ENCODE measurements at places on chromosomes 13 and 19.

DNA sequence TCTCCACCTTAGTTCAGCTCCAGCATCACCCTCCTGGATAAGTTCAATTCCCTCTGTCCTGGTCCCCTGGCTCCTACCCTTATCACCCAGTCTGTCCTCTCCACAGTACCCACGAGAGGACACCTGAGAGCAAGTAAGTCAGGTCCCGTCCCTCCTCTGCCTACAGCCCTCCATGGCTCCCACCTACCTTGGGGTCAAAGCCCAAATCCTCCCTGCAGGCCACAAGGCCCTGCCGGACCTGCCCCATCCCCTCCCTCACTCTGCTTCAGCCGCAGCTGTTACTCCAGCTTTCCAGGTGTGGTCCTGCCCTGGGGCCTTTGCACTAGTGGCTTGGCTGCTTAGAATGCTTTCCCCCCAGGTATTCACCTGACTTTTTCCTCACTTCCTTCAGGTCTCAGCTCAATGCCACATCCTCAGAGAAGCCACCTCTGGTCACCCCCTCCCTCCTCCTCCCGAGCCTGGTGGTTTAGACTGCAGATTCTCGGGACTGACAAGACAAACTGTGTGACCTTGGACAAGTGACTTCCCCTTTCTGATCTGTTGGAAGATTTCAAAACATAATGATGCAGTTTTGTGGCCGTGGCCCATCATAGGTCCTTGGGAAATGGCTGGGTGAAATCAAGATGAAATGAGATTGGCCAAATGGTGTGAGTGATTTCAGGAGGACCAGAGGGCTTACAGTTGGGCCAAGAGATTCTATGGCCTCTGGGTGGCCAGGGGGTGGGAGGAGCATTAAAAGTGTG lies 3.6 kb downstream of the TUBB4A start:
- no peak for DNase-seq

GRCh38 chr19:19628501-19629134 lies 598 bp upstream of the LPAR2 start:
- no peak for DNase-seq

GRCh38 chr19:5222178-5222577 lies 118.4 kb downstream of the PTPRS start:
- no peak for DNase-seq

DNA sequence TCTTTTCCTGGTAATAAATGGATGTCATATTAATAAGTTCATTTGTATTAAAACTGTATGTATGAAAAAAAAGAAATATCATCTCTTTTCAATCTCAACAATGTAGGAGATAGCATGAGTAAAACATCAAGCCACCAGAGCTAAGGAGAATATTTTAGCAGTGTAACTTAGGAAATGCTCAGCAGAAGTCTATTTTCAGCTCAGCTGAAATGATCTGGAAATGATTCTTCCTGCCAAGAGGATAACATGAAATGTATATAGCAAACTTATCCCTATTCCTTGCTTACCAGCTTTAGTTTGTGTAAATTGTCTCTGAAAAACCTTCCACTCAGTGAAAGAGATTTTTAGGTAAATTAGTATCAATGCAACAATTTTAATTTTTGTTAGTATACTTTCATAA lies 1194.4 kb downstream of the SLITRK1 start:
- DNase-seq = no peak

GRCh38 chr19:51461723-51462161 lies 3.5 kb upstream of the SIGLEC8 start:
- DNase-seq = no peak

DNA sequence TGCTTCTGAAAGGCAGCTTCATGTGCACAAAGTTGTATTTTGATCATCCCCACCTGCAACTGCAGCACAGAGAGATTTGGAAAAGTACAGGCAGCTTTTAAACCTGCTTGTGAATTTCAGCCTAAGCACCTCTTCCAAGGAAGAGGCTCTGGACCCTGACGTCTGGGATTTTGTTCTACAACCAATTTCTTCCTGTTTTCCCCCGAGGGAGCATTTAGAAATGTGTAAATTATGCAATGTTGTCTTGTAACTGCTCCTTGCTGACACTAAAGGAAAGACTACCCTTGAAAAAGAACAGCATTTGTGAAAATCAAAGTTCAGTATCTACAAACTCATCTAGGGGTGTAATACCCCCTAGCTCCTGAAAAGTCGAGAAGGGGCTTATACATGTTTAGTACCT lies 15.4 kb downstream of the MED26 start:
- DNase-seq = no peak

DNA sequence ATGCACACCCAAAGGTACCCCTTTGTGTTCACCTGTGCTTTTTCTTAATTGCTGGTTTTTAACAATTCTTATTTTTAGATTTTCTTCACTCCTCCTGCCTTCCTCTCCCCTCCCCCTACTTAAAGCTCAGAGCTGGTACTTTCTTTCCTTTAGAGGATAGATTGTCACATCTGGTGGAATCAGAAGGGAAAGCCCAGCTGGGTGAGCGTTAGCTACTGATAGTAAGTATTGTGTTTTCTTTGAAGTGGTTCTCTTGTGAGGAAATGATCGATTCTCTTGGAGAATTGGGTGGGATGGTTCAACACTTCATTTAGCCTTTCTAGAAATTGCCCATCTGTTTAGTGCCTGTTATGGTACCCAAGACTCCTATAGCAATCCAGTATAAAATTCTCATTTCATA lies 84.8 kb downstream of the FLT1 start:
- no peak for DNase-seq

DNA sequence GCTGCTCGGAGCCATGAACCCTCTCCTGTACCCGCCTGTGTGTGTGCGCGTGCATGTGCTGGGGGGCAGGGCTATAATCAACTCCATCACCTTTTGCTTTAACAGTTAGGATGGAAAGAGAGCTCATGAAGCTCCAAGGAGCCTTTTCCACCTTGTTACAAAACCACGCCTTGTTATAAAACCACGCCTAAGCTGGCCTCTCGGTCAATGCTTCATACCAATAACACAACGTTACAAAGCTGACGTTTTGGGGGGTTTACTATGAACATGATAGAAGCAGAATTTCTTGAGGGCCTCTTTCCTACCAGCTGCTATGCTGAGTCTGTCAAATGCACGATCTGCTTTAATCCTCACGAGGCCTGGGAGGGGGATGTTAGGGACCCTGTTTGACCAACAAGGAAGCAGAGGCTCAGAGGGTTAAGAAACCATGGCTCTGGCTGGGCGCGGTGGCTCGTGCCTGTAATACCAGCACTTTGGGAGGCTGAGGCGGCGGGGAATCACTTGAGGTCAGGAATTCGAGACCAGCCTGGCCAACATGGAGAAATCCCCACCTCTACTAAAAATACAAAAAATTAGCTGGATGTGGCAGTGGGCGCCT lies 11.9 kb downstream of the CAPS start:
- no peak for DNase-seq

- DNase-seq = no peak
Observed at GRCh38 chr19:10655457-10656312, 1.5 kb downstream of the ILF3 start.

- DNase-seq = no peak
Observed at GRCh38 chr19:19079571-19079970, 15.8 kb downstream of the SLC25A42 start.
